Fibroblast of skin of left biceps (primary cell): ENCODE measurements at places on chromosomes 2 and 18.

- DNase-seq = no peak
Observed at GRCh38 chr2:12964904-12965539, 248.3 kb downstream of the TRIB2 start.

GRCh38 chr2:25977768-25978167 lies 4.5 kb downstream of the KIF3C start:
- no peak for DNase-seq

- DNase-seq = no peak
Observed at GRCh38 chr2:95024371-95024770, 1.1 kb upstream of the MAL start.

- DNase-seq = no peak
Observed at GRCh38 chr2:32358111-32358482, 1.3 kb downstream of the BIRC6 start.

GRCh38 chr2:145851730-145852129 lies 1331.8 kb upstream of the ZEB2 start:
- no peak for DNase-seq

DNA sequence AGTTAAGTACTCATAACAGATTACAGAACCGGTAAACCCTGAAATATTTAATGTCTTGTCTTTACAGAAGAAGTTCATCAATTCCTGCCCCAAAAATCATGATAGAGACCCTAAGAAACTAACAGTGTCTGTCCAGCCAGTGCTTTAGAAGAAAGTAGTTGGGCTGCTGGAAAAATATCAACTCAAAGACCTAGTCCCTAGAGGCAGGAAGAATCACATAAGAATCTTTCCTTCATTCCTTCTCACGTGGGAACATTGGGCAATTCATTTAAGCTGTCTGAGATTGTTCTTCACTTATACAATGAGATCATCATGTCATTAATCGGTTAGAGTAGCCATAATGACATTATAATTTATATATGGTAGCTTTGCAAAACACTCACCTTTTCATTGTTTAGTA lies 156.4 kb downstream of the CCBE1 start:
- peak; percentile 63 for DNase-seq
